Cardiac atrium fibroblast (primary cell): ENCODE measurements at places on chromosomes 7 and 10. TPM values are rescaled to one million over a fixed set of nuclear protein-coding genes. Genes with fewer than 3 reads are reported as not detected.

ZNF398 gene
- 6.3 and 16.5 TPM in 2 replicates for total RNA-seq

KNDC1 gene
- total RNA-seq: 0.36 and 0.49 TPM in 2 replicates

KCND2 gene
- 0.18 and 0.32 TPM in 2 replicates for total RNA-seq

ST8SIA6 gene
- total RNA-seq: not detected in 2 replicates

MBL2 gene
- not detected in 2 replicates for total RNA-seq

AP1S1 gene
- total RNA-seq: 128 and 158 TPM in 2 replicates

HKDC1 gene
- total RNA-seq: 0.18 and 0.49 TPM in 2 replicates

PTF1A gene
- total RNA-seq: not detected in 2 replicates

IQUB gene
- total RNA-seq: under 0.01 and 0.54 TPM in 2 replicates

CTAGE4 gene
- under 0.01 and 0.65 TPM in 2 replicates for total RNA-seq

SAMD9 gene
- total RNA-seq: 5.6 and 6.5 TPM in 2 replicates

OR2A7 gene
- not detected in 2 replicates for total RNA-seq

CUL1 gene
- 40.5 and 40.8 TPM in 2 replicates for total RNA-seq

PON1 gene
- total RNA-seq: not detected in 2 replicates

PTER gene
- 7.6 and 15.2 TPM in 2 replicates for total RNA-seq

PLPP4 gene
- not detected in 2 replicates for total RNA-seq

SH2B2 gene
- 0.54 and 7.3 TPM in 2 replicates for total RNA-seq

GNGT1 gene
- total RNA-seq: not detected in 2 replicates

UCMA gene
- total RNA-seq: not detected in 2 replicates

TAS2R41 gene
- not detected in 2 replicates for total RNA-seq

ZMIZ1 gene
- total RNA-seq: 19.1 and 24.3 TPM in 2 replicates

PRKCQ gene
- total RNA-seq: 0.32 TPM in 1 of 2 replicates, not detected in the other

NSUN6 gene
- total RNA-seq: 3.8 and 8.3 TPM in 2 replicates

CDC14C gene
- not detected in 2 replicates for total RNA-seq

PLEKHA8 gene
- 5.6 and 7.1 TPM in 2 replicates for total RNA-seq
